Effector memory CD4-positive, alpha-beta T cell (primary cell): ENCODE measurements at places on chromosomes 2 and 18.

GRCh38 chr2:107148496-107148895 is 262.5 kb upstream of the ST6GAL2 start:
- DNase-seq = no peak

DNA sequence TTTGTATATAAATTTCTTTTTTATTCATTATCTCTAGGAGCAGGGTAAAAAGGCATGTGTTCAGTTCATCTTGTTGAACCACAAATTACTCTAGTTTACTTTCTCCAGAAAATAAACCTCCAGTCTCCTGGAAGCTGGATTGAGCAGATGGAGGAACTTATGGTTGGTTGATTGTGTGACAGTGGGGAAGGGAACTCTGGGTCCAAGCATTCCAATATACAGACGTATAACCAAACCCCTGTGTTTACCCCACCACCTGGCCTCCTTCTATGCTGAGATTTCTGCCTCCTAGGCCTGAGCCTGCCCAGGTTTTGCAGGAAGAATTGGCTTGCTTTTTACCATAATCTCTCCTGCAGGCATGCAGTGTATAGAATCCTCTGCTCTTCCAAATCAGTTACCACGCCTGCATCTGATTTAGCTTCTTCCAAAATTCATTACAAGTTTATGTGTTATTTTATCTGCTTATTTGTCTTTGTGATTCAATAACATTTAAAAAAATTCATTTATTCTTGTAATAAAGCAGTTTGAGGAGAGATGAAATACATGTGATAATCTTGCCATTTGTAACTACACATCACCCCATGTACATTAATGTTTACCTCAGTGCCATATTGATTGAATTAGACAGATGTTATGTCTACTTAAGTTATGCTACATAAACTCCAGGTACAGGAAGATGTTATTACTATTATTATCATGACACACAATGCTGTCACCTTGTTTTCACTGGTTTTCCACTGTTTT is 2.5 kb upstream of the RAB27B start:
- DNase-seq = no peak

DNA sequence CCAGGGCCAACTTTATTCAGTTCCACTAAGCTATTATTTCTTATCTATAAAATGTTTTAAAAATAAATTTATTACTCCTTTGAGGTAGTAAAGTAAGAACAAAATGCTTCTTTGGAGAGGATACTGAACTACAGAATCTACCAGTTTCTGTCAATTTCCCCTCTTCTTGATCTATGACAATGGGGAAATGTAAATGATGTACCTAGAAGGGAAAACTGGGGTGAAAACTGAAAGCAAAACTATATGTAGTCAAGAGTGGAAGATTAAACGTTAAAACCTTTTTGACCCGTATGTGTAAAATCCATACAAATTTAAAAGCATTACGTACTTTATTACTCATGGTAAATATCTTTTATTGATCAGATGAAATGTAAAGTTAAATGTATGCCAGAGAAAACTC is 1287.8 kb upstream of the TMEFF2 start:
- no peak for DNase-seq

- no peak for DNase-seq
Observed at GRCh38 chr2:101418460-101419095, 31.3 kb upstream of the CREG2 start.

GRCh38 chr2:80547344-80547743 is 242.8 kb upstream of the LRRTM1 start:
- no peak for DNase-seq

- no peak for DNase-seq
Observed at GRCh38 chr2:54279385-54279784, 23.4 kb upstream of the TSPYL6 start.

DNA sequence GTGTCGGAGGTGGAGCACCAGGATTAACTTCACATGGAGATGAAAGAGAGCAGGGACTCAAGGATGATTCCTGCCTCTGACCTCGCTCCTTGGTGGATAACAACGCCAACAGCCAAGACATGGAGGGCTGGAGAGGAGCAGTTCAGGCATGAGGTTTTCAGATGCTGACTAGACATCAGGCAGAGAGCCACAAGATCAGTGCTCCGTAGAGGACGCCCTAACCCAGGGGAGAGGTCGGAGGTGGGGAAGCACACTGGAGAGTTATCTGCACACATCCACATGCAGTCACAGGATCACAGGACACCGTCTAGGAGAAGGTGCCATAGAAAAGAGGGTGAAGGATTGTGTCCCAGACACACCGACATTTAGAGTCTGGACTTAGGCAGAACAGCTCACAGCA is 344.3 kb downstream of the EIPR1 start:
- no peak for DNase-seq
